Activated CD4-positive, alpha-beta T cell treated with anti-CD3 and anti-CD28 coated beads for 36 hours (primary cell): ENCODE measurements at places on chromosomes 5 and 9. TPM values are rescaled to one million over a fixed set of nuclear protein-coding genes. Genes with fewer than 3 reads are reported as not detected.

DNA sequence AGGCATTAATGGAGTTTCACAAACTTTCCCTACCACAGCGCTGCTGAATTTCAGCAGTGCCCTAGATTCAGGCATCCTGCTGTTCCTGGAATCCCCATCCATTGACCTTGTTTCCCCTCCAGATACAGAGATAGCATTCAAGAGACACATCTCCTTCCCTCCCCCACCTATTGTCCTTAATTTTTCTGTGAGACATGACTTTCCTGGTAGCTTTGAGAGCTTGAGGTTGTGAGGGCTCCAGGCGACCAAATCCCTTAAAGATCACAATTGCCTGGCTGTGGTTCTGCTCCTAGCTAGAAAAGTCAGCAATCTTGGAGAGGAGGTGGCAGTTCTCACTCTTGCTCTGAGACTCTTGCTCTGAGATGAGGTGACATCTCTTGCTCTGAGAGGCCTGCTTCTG, 48.0 kb downstream of the PRR16 start:
- no peak overlapping the region for H3K27ac ChIP-seq
- H3K27me3 ChIP-seq = no peaks in the 10 kb centered on the region
- H3K4me3 ChIP-seq = no peak overlapping the region
- H3K36me3 ChIP-seq = no peaks in the 10 kb centered on the region
- no peak for DNase-seq
- H3K4me1 ChIP-seq = no peaks in the 10 kb centered on the region

DNA sequence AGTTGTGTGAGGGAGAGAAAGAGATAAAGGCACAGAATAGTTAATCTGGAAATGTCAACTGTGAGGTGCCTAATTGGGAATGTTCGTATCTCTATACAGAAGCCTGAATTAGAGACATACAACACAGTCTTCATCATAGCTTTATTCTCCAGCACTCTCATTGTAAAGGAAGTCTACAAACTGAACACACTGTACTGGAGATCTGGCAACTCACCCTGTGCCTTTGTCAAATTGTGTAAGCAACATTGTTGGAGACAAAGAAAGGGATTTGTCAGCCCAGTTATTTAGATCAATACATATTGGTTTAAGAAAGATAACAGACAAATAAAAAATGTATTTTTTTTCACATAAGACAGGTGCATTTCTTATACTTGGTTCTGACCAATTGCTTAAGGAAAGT, 832.9 kb upstream of the DMAC1 start:
- H3K27ac ChIP-seq = no peak overlapping the region
- no peaks in the 10 kb centered on the region for H3K4me1 ChIP-seq
- peaks cover 2% of the 10 kb centered on the region for H3K27me3 ChIP-seq

DNA sequence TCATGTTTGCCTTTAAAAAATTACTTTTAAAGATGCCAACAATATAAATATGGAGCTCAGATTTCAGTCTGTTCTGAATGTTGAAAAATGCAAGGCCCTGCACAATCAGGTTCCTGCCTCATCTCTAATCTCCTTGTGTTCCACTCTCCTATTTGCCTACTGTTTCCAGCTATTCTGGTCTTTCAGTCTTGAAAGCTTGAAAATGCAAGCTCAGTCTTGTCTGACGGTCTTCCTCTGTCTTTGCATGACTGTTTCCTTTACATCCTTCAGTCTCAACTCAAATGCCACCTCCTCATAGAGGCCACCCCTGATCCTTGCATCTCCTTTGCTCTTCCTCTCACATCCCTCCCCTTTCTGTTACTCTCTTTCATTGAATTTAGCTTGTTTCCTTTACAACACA, 354.9 kb downstream of the KIF4B start:
- H3K27me3 ChIP-seq = no peaks in the 10 kb centered on the region
- no peak overlapping the region for H3K27ac ChIP-seq
- no peak overlapping the region for H3K4me3 ChIP-seq
- H3K36me3 ChIP-seq = no peaks in the 10 kb centered on the region
- H3K4me1 ChIP-seq = no peaks in the 10 kb centered on the region

GRCh38 chr9:114757984-114758383, 47.9 kb downstream of the TNFSF15 start:
- H3K27ac ChIP-seq = no peak overlapping the region
- no peaks in the 10 kb centered on the region for H3K27me3 ChIP-seq
- no peak for DNase-seq

DNA sequence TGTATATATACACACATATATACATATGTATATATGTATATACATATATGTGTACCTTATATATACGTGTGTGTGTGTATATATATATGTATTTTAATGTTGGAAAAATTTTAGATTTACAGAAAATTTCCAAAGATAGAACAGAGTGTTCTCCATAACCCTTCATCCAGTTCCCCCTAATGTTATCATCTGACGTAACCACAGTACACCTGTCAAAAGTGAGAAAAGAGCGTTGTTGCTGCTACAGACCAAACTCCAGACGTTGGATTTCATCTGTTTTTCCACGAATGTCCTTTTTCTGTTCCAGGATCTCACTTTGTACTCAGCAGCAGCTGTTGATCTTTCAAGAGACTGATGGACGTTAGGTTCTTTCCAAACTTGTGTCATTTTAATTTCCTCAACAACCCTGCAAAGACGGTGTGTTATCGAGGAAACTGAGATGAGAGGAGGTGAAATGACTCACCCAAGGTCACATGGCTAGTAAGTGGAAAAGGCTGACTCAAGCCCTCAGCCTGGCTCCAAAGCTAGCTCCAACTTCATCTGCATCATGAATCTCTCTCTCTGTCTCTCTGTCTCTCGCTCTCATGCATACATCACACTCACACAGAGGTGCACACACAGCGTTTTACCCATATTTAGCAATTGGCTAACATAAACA, 17.0 kb upstream of the NTNG2 start:
- H3K36me3 ChIP-seq = no peaks in the 10 kb centered on the region
- peaks cover 14% of the 10 kb centered on the region for H3K4me1 ChIP-seq
- H3K4me3 ChIP-seq = no peak overlapping the region
- no peak overlapping the region for H3K27ac ChIP-seq

DNA sequence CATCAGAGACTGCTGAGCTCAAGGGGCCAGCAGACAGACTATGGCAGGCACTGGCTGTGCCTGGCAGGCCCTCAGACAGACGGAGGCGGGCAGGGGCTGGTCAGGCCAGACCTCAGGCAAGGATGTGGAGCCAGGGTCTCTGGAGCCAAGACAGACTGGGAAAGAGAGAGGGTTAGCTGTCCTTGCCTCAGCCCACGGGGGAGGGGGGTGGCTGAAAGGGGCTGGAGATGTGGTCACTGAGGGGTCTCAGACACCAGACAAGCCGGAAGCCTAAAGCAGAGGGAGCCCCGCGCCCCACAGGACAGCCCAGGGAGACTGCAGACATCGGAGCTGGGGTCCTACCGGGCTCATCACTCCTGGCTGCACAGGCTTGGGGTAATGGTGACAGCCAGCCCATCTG, 141.2 kb upstream of the FOXD4L5 start:
- no peaks in the 10 kb centered on the region for H3K4me1 ChIP-seq
- H3K4me3 ChIP-seq = no peak overlapping the region
- DNase-seq = no peak
- no peak overlapping the region for H3K27ac ChIP-seq

DNA sequence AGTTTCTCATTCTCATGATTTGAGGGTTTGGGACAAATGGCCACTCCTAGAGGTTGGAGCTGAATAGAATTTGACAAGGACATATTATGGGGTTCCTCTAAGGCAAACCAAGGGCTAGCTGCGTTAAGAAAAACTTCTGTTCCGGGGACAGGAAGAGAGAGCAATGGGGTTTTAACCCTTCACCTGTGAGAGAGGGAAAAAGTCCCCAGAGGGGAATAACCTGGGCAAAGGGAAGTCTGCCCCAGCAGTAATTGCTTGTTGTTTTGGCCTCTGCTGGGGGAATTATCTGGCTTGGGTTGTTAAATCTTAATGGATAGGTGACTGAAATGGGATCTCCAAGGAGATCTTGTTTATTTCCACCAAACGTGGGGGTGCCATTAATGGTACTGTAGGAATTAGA, 110.1 kb upstream of the MOCS2 start:
- DNase-seq = no peak
- peaks cover 3% of the 10 kb centered on the region for H3K27me3 ChIP-seq
- no peaks in the 10 kb centered on the region for H3K4me1 ChIP-seq
- H3K36me3 ChIP-seq = no peaks in the 10 kb centered on the region
- no peak overlapping the region for H3K27ac ChIP-seq

GRCh38 chr5:172984244-172984953, 828 bp downstream of the ATP6V0E1 start:
- no peaks in the 10 kb centered on the region for H3K27me3 ChIP-seq
- H3K4me3 ChIP-seq = peak overlapping the region; percentile 96
- peaks cover 39% of the 10 kb centered on the region for H3K36me3 ChIP-seq
- DNase-seq = peak; percentile 90
- H3K4me1 ChIP-seq = peaks cover 37% of the 10 kb centered on the region

GRCh38 chr5:68087866-68088265, 127.7 kb upstream of the PIK3R1 start:
- H3K4me3 ChIP-seq = no peak overlapping the region
- DNase-seq = no peak
- no peaks in the 10 kb centered on the region for H3K4me1 ChIP-seq
- no peak overlapping the region for H3K27ac ChIP-seq
- no peaks in the 10 kb centered on the region for H3K36me3 ChIP-seq
- H3K27me3 ChIP-seq = no peaks in the 10 kb centered on the region

- H3K4me1 ChIP-seq = peaks cover 5% of the 10 kb centered on the region
- no peak overlapping the region for H3K4me3 ChIP-seq
- no peaks in the 10 kb centered on the region for H3K36me3 ChIP-seq
Observed at GRCh38 chr9:72600671-72601070, 79.3 kb downstream of the TMC1 start.

- peak; percentile 38 for DNase-seq
- H3K27me3 ChIP-seq = peaks cover 4% of the 10 kb centered on the region
- H3K36me3 ChIP-seq = no peaks in the 10 kb centered on the region
- no peak overlapping the region for H3K4me3 ChIP-seq
Observed at GRCh38 chr9:108565651-108566378, 290.0 kb downstream of the ACTL7B start.

DNA sequence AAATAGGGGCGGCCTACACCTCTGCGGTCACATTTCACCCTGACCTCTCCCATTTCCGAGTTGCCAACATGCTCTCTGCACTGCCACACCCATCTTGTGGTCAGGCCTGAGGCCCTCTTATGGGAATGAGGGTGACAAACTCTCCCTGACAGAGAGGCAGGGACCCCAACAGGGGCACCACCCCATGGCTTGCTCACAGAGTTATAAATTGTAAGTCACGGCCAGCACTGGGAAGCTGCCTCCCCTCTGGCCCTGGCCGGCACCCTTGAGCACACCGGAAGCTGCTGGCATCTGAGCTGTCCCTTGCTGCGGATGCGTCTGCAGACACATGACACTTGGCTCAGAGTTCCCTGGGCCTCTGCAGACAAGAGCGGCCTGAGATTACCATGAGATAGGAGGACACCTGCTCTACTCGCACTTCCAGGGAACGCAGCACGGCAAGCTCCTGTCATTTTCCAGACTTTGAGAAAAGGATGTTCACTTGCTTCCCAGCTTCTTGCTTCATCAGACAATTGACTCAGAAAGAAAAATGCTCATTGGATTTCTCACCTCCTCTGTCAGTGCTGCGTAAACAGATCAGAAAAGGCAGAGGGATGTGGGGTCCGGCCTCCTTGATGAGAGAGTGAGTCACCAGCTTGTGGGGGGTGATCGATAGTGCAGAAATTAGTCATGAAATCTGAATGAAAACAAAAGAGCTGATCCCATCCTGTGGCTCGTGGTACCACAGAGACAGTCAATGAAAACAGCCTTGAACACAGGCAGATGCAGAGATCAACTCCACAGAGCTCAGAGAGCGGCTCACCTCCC, 269.8 kb downstream of the SYK start:
- peak overlapping the region; percentile 97 for H3K27ac ChIP-seq
- peaks cover 2% of the 10 kb centered on the region for H3K36me3 ChIP-seq
- H3K4me1 ChIP-seq = peaks cover 24% of the 10 kb centered on the region
- peak overlapping the region; percentile 37 for H3K4me3 ChIP-seq
- H3K27me3 ChIP-seq = peaks cover 7% of the 10 kb centered on the region

DNA sequence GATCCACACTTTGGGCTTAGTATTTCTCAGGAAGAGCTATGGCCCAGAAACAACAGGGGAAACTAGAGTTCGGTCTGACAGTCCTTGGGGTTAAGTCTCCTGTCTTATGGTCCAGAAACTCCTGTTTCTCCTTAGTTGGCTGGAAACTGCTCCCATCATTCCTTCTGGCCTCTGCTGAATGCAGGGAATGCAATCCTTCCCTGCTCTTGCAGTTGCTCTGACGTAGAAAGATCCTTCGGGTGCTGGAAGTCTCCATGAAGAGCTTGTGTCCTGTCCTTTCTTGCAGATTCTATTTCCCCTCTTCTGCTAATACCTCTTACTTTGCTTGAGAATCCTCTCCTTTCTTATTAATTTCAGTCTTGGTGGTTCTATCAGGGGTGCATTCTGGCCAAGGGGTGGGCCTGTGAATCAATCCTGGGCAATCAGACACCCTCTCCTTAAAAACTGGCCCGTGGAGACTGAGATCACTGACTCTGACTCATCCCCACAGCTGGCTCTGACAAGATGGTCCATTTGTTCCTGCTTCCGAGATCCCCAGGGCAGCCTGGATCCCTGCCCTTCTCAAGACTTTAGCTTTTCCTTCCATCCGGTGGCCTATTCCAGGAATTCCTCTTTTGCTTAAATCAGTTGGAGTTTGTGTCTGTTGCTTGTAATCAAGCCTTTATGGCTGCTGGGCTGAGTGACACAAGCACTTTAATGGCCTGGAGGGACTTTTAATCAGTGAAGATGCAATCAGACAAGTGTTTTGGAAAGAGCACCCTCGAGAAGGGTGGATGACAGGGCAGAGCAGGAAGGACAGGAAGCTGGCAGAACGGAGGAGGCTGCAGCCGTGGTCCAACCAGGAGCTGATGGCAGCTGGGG, 23.7 kb downstream of the PTGS1 start:
- no peak overlapping the region for H3K27ac ChIP-seq
- no peak for DNase-seq
- H3K27me3 ChIP-seq = peaks cover 19% of the 10 kb centered on the region
- H3K4me3 ChIP-seq = no peak overlapping the region

GRCh38 chr5:17154211-17154996, 63.0 kb upstream of the BASP1 start:
- no peak overlapping the region for H3K27ac ChIP-seq
- DNase-seq = no peak

DNA sequence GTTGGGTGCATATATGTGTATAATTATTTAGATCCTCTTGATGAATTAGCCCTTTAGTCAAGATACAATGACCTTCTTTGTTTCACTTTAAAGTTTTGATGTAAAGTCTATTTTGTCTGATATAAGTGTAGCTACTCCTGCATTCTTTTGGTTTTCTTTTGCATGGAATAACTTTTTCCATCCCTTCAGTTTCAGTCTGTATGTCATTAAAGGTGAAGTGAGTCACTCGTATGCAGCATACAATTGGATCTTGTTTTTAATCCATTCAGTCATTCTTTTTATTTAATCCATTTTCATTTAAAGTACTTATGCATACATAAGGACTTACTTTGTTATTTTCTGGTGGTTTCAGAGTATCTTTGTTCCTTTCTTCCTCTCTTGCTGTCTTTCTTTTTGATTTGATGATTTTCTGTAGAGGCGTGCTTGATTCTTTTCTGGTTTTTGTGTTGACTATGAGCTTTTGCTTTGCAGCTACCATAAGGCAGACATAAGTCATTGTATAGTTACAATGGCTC, 36.3 kb upstream of the FAM120A start:
- no peak for DNase-seq
- H3K36me3 ChIP-seq = peaks cover 4% of the 10 kb centered on the region
- H3K27me3 ChIP-seq = peaks cover 14% of the 10 kb centered on the region
- peaks cover 10% of the 10 kb centered on the region for H3K4me1 ChIP-seq

MLLT3 gene
- 42.5 TPM for total RNA-seq

CCNO gene
- not detected for total RNA-seq

IGFBPL1 gene
- total RNA-seq = not detected

PCDHB14 gene
- total RNA-seq = not detected

SLC6A3 gene
- total RNA-seq = not detected

SLC36A3 gene
- not detected for total RNA-seq

FGF18 gene
- total RNA-seq = not detected

GNA14 gene
- total RNA-seq = 0.11 TPM
